Effector CD4-positive, alpha-beta T cell (primary cell): ENCODE measurements at places on chromosomes 6 and 20.

DNA sequence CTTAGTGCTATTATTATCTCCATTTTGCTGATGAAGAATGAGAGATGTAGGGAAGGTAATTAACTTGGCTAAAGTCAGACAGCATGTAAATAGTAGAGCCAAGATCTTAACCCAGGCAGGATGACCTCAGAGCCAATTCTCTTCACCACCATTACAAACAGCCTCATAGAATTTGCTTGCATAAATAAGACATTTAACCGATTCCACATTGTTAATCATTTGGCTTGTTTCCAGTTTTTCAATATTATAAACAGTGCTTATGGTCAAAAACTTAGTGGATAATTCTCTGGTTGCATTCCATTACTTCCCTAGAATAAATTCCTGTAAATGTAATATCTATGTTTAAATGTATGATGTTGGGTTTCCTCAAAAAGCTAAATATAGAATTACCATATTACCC, 19.1 kb upstream of the PRDM1 start:
- no peak for DNase-seq

DNA sequence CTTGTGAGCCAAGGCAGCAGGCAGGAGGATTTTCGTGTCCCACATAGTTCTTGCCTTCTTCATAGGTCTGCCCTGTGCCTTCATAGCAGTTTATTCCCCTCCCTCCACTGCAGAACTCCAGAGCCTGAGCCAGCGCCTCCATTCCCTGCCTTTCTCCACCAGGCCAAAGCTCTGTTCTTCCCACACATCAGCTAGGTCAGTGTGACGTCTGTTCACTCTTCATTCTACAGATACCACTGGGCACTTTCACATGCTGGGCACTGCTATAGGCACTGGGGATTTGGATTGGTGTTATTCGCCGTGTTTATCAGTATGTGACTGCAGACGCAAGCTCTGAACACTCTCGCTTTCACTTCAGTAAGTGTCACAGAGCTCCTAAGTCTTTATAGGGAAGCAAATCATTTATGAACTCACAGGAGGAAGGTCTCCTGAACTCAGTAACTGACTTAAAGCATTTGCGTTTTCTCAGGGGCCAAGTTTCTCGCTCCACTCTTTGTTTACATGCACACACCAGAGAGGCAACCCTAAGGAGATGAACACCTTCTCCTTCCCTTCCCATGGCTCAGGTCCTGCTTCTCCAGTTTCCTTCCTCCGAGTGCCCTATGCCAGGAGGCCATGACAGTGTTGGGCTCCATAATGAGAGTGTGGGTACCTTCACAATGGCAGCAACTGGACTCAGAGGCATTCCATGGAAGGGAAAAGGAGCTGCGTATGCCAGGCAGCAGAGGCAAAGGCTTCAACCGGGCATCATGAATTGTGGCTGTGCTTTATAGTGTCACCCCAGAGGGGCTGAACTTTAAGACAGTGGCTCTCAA, 6.3 kb upstream of the APMAP start:
- no peak for DNase-seq

DNA sequence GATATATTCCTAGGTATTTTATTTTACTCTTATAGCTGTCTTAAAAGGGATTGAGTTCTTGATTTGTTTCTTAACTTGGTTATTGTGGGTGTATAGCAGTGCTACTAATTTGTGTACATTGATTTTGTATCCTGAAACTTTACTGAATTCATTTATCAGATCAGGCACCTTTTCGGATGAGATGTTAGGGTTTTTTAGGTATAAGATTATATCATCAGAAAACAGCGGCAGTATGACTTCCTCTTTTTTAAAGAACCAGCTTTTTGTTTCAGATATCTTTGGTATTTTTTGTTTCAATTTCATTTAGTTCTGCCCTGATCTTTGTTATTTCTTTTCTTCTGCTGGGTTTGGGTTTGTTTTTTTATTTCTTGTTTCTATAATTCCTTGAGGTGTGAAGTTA, 382.4 kb upstream of the ADGRB3 start:
- DNase-seq = no peak

DNA sequence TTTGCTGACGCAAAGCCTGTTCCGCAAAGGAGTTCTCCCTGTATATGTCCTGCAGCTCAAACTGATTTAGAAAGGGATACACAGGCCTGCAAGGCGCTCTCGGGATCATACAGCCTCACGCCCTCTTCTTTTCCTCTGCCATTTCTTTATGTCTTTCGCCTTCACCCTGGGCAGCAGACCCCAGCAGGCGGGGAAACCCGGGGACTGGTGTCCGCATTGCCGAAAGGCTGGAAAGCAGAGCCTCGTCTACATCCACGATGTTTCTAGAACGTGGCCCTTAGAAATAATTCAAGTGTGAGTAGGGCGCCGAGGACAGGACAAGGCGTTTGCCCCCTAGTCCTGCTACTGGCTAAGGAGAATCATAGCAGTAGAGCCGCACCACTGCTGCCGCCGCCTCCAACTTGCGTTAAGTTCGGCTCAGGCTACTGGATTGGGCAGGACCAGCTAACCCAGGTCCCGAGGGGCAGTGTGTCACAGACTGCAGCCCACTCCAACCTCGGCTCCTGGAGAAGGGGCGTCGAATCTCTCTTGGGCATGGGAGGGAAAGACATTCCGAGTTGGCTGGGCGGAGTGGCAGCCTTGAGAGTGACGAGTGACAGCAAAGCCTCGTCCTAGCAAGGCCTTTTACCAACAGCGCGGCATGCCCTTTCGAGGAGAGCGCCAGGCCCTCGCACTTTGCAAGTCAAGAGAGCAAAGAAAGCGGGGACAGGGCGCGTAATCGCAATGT, 2.6 kb upstream of the TBX18 start:
- no peak for DNase-seq

GRCh38 chr20:9110916-9111432, 42.1 kb downstream of the PLCB4 start:
- DNase-seq = no peak

GRCh38 chr6:12245763-12246718, 44.1 kb upstream of the EDN1 start:
- no peak for DNase-seq

GRCh38 chr6:11972806-11973205, 39.3 kb upstream of the HIVEP1 start:
- no peak for DNase-seq

DNA sequence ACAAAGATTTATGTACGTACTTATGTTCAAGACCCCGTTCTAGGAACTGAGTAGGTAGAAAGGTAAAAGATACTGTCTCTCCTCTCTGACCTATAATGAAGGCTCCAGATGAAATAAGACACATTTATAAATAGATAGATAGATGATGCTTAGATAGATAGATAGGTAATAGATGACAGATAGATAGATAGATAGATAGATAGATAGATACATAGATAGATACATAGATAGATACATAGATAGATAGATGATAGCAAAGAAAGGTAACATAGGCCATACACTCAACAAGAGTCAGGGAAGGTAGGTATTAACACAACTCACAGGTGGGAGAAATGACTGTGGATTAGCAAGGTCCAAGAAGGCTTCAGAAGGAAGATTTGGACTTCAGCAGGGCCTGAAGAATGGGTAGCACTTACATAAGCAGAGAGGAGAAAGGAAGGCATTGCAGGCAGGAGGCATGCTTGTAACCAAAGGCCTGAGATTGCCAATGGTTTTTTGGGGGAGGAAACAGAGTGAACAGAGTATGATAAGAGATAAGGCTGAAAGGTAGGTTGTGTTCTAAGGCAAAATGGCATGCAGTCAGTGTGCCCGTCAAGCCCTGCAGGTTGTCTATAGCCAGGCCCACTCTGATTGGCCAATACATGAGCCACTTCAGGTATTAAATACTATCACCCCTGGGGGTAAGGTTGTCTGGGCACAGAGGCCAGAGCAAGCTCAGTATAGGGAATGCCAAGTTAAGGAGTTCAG, 7.7 kb upstream of the MYB start:
- DNase-seq = no peak

DNA sequence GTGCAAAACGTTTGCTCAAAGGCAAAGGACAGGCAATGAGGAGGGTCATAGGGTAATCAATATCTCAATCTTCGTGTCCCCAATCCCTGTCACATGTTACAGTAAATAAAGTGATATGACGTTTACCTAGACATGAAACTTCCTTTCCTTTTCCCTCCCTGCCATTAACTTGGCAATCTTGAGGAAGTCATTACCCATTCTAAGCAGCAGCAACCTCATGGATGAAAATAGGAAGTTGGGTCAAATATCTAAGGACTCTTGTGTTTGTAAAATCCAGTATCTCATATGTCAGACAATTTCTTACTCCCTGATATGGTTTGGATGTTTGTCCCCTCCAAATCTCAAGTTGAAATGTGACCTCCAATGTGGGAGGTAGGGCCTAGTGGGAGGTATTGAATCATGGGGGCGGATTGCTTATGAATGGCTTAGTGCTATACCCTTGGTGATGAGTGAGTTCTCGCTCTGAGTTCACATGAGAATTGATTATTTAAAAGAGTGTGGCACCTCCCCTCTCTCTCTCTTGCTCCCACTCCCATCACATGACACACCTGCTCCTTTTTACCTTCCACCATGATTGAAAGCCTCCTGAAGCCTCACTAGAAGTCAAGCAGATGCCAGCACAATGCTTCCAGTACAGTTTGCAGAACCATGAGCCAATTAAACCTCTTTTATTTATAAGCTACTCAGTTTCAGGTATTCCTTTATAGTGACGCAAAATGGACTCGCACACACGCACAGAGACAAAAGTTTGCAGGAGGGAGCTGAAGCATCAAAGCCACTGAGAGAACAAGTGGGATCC, 545.9 kb upstream of the JARID2 start:
- DNase-seq = no peak

DNA sequence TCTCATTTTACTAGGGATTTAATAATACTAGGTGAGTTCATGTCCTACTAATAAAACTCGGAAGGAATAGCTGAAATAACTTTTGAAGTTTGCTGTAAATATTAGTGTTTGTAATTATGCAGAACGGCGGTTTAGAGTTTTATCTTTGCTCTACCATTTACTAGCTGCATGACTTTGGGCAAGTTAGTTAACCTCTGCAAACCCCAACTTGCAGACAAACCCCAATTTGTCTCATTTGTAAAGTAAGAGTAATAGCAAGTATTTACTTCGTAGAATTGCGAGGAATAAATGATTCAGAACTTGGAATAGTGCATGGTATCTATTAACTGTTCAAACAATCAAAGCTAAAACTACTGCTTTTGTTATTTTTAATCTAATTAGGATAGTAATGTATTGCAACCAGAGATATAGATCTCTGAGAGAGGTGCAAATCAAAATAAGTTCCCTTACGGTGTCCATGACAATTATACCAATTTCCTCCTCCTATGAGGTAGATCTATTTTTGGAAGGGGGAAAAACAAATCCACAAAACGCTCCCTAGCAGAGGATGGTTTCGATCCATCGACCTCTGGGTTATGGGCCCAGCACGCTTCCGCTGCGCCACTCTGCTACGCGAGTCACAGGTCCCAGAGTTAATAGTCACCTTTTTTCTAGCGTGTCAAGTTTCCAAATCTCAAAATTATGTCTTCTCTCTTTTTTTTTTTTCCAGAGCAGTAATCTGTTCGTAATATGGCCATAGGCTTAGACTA, 35.1 kb upstream of the BTN3A2 start:
- no peak for DNase-seq

DNA sequence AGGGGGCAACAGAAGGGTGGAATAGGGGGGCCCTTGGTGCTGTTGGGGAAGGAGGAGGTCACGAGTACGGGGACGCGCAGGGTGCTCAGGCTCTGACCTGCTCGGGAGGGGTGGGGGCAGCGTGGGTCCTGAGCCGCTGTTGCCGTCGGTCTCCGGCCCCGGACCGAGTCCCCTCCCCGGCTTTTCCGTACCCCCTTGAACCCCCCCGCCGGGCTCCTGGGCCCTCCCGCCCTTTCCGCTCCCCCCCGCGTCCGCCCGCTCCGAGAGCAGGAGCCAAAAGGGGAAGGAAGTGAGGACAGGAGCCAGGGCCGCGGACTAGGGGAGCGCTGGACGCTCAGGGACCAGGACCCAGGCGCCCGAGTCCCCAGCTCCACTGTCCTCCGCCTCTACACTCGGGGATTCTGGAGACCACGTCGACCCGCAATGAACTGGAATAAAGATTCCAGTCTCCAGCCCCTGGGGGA, at the start of gene RGL2:
Gene RGL2 (minus strand): TSS at position 170 of the 464 bp plus-strand sequence. CDS start 332 bp downstream, outside the sequence.
- peak; percentile 53 for DNase-seq

DNA sequence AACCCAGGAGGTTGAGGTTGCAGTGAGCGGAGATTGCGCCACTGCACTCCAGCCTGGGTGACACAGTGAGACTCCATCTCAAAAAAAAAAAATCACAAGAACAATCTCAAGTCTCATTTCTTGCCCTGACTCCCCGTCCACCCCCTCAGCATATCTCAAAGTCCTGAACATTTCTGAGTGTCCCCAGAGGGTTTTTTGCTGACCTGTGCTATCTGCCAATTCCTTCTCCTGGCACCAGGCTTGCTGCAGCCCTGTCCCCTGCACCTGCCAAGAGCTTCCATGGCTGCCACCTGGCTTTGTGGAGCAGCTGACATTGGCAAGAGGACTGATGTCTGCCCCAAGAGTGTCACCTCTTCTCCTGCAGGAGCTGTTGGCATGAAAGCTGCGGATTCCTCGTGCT, 54.9 kb upstream of the PTPRT start:
- no peak for DNase-seq

GRCh38 chr6:52675372-52675771, 4.5 kb downstream of the TMEM14A start:
- DNase-seq = no peak

DNA sequence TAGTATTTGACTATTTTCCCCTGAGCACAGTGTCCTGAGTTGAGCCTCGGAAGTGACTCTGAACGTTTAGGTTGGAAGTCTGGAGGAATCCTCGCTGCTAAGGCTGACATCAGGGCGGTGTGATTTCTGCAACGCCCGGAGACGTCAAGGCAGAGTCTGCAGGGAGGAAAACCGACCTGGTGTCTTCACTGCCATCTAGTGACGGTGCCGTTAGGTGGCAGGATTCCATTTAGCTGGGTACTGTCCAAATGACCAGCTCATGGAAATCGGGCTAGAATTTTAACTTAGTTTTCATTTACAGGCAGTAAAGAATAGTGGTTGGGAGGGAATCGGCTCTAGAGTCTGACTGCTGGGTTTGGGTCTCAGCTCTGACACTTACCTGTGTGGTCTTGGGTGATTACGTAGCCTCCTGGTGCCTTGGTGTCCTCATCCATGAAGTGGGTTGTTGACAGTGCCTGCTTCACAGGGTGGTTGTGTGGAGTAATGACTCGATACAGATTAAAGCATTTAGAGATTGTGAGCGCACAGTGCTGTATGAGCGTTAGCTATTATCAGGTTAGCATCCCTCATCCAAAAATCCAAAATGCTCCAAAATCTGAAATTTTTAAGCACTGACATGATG, 35.0 kb downstream of the FOXF2 start:
- no peak for DNase-seq

- DNase-seq = no peak
Measured at GRCh38 chr6:149983145-149983544, 19.4 kb downstream of the ULBP1 start.
